ENCODE measurements at places on chromosomes 12 and 14.

DNA sequence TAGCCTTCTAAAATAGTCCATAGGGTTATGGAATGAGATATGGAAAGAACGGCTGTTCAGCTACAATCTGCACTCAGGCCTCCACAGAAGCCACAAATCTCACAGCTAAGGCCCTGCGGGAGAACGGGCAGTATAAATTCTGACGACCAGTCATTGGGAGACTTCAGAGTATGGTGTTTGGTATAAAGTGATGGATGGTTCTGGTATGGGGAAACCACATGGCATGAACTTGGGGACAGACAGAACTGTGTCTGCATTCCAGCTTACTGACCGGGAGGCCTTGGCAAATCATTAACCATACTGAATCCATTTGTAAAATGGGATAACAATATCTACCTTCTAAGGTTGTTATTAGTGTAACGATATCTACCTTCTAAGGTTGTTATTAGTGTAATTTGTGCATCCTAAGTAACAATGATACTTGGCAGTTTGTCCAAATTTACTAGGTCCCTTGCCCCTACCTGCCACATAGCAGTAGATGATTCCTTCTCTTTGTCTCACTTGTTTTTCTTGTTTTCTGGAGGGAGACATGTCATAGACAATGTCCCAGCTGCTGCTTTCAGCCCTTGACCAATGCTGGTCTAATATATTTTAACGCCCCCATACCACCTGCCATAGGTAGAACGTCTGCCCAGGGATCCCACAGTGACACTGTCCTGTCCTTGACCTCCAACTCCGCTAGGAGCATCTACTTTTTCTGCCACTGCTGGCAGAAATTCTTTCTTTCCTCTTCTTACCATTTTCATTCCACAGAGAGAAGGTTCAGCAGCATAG, 6.8 kb downstream of the CDKL1 start:
- DNase-seq = no peak

DNA sequence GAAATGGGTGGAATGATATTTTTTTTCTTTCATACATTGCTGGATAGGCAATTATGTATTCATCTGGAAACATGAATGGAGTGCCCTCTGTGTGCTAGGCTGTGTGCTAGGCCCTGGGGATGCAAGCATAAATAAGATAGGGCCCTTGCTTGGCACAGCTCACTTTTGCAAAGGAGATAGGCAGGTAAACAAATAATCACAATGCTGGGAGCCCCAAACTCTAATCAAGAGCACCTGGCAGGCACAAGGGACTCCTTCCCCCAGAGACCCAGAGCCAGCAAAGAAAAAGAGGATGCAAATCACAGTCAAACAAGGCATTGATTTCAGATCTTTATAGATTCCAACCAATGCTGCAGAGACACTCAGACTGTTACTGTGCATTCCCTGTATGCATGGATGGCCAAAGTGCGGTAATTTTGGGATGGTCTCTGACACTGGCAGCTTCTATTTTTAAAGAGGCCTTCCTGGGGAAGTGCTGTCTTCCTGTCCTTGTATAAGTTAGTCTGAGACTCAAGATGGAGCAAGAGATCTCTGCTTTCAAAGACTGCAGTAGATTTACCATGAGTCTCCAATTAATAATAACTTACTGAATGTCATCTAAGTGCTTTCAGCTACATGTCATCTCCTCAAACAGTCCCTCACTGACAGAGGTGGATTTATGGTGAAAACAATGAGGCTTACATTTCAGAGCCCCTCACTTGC, 45.1 kb upstream of the CPM start:
- DNase-seq = peak; percentile 27

GRCh38 chr12:109191621-109192250, 75.3 kb downstream of the ACACB start:
- no peak for DNase-seq

DNA sequence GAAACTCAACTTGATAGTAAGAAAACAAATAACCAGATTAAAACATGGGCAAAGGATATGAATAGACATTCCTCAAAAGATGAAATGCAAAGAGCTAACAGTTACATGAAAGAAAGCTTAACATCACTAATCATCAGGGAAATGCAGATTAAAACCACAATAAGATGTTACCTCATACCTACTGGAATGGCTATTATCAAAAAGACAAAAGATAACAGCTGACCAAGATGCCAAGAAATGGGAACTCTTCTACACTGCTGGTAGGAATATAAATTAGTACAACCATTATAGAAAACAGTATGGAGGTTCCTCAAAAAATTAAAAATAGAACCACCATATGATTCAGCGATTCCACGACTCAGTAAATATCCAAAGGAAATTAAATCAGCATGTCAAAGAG, 18.8 kb downstream of the KCNH5 start:
- no peak for DNase-seq

DNA sequence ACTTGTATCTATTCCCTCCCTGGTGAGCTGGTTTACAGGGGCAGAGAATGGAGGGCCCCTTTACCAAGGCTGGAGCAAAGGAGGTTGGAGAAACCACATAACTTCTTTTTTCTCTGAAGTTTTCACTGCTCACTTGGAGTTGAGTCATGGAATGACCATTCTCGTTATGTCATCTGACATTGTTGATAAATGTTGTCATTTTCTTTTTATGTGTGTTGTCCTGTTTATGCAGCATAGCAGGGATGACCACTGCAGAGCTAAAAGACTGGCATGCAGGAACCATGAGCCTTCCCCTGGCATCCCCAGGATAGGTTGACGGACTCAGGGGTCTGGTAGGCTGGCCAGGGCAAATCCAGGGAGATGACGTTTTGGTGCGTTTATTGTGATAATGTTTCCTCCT, 256.8 kb upstream of the DDHD1 start:
- no peak for DNase-seq

DNA sequence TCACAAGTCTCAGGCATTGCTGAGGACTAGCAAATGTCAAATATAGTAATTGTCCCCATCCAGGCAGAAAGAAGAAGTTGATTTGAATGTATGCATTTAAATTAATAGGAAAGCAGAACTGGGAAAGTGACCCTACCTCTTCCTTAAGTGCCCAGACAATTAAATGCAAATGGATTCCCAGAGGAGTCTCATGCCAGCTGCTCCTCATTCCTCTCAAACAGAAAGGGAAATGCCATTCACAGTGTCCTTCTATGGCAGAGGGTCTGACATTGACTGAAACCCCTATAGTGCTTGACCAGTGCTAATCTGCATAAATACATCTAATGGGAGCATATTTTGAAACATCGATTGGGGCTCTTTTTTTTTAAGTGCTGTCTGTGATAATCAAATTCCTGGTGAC, 292.4 kb upstream of the SEL1L start:
- peak; percentile 43 for DNase-seq

- no peak for DNase-seq
Measured at GRCh38 chr14:52987514-52987913, 36.7 kb upstream of the FERMT2 start.

GRCh38 chr14:56972948-56973347, 162.7 kb upstream of the OTX2 start:
- DNase-seq = no peak

DNA sequence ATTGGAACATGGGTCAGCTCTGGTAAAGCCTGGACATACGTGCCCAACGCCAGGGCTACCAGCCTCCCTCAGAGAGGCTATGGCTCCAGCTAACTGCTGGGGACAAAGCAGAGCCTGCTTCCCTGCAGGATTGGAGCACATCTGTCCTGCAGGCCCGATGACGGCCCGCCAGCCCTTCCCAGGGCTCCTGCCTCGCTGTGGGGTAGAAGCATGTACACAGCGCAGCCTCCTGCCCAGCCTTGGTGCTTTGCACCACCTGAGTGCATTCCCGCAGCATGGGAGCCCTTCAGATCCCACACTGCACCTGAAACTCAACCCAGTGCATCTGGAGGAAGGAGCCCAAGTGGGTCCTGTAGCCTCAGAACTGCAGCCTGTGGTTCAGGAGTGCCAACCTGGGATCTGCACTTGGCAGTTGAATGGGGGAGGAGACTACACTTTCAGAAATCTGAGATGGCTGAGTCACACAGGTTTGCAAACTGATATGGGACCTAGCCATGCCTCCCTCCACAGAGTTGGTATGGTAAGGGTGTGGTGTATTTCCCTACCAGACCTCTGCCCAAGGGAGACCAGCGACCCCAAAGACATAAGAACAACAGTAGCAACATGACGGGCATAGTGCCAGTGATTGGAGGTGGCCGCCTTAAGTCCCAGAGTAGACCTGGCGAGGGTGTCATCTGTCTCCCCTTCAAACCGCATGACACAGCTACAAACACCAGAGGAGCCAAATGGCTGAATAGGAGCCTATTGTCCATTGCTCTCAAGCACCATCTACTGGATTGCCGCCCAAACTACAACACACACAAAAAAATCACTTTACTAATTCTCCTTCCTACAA, 273.9 kb upstream of the MIS18BP1 start:
- DNase-seq = peak; percentile 0

- no peak for DNase-seq
Measured at GRCh38 chr12:19830446-19830845, 391.2 kb downstream of the AEBP2 start.

DNA sequence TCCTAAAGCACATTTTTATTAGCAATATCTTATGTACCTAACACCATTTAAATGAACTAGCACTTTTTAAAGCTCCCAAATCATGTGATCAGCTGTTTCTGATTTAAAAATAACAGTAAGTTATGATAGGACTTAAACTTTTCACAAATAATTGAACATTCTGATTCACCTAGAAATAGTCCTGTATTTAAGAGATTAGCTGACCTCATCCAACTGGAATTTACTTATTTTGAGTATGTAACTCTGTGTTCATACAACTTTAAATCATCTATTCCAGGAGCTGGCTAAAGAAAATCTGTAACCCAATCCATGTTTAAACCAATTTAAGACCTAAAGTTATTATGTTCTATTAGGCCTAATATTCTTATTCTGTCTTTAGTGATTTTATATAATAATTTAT, 184.3 kb downstream of the CCDC91 start:
- no peak for DNase-seq

- DNase-seq = peak; percentile 73
Measured at GRCh38 chr14:51616724-51617409, 34.8 kb upstream of the FRMD6 start.

DNA sequence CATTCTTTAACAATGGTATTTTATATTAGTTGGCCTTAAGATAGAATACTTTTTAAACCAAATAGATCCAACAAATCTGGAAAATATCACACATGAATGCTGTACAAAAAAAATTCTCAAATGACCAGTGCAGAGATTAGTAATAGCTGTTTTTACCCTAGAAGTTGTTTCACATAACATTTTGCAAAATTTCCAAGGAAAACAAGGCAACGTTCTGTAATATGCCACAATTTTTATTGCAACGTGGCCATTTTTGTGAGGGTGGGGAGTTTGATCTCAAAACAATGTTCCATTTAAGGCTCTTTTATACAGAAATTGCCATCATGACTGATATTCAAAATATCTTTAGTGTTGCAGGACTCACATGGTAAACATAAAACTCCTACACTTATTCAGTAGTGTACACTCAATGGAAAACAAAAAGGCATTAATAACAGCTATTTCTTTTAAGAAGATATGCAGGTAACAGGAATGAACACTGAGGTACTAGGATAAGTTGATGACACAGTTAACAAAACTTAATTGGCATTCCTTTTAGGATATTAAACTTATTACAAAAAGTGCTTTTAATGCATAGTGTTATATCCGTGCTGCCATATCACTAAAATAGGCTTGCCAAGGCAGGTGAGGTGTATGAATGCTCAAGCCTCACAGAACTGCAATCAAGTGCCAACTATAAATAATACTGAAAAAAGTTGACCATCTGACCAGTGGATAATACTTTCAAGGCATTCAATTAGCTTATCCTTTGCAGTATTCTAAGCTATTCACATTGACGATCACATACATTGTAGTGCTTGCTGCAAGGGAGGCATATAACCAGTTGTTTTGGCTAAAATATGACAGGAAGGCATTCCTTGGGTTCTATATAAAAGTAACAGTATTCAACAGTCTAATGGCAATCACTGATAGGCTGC, 2.3 kb downstream of the CFL2 start:
- DNase-seq = no peak

All from NCI-H526 treated with DMSO at 0.1 percent for 48 hours (cell line).